ENCODE measurements at places on chromosomes 1 and 21. TPM values are rescaled to one million over a fixed set of nuclear protein-coding genes. Genes with fewer than 3 reads are reported as not detected.

Gene G0S2
- 185 TPM for total RNA-seq

Gene IFI6
- 52.4 TPM for total RNA-seq

GRCh38 chr1:159342761-159343425, 40.8 kb downstream of the FCER1A start:
- DNase-seq: no peak

Gene FALEC
- not detected for total RNA-seq

Measured in liver (tissue), 10 donors.